HS-5 (cell line): ENCODE measurements at places on chromosomes 7 and 10.
A peak's percentile ranks its signal among the peaks of the same experiment; 100 is the strongest.

GRCh38 chr10:108556186-108556585 is 1367.1 kb downstream of the XPNPEP1 start:
- DNase-seq: peak; percentile 67

DNA sequence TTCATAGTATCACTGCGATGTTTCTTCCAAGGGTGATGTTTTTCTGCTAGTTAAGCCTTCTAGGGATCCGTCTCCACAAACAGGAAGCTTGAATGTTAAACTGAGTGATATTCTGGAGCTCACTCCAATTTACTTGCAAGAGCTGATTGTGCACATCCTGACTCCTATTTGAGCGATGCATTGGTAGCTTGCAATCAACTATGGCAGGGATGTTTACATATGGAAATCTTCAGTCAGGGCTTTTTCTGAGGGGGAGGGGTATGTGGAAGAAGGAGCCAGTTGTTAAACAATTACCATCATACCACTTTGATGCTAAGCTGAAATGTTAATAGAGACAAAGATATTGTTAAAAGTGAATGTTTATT is 43.2 kb upstream of the NXPH1 start:
- no peak for DNase-seq

DNA sequence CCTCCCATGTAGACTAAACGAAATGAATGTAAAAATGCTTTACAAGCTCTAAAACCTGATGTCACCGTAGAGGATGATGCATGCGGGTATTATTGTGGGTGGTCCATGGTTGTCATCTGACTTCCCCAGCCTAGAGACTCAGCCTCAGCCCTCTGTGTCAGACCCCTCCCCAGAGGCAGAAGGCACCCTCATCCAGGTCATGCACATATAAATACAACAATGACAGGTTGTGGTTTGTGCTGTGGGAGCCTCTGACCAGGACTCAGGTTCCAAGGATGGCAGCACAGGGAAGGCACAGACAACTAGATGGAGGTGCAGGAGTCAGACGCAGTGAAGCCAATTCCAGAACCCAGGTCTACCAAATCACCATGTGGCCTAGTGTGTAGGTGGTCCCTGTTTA is 3.3 kb upstream of the NODAL start:
- DNase-seq: no peak

- DNase-seq: no peak
Measured at GRCh38 chr7:137404660-137405317, 61.3 kb upstream of the PTN start.

DNA sequence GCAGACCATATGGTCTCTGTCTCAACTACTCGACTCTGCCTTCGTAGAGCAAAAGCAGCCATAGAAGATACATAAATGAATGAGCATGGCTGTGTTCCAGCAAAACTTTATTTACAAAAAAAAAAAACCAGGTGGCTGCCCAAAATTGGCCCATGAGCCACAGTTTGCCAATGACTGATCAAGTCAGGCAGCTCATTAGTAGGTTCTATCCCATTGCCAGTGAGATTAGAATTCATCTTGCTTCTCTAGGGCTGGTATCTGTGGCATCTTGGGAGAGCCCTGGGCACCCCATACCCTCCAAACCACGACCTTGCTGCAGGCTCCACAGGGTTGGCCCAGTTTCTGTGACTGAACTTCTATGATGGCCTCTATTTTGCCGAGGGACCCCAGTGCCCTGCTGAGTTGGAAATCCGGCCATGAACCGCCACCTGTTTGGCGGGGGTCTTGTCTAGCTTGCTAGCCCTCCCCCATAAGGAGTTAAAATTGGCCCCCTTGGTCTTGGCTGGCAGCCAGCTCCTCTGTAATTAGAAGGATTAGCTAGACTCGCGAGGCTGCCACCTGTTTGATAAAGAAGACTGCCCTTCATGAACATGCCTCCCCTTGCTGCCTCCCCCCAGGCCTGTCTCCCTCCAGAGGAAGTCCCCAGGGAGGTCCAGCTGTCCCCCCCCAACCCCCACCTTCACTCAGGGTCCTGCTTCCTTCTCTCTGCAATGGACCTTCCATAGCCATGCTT is 83.9 kb downstream of the CHN2 start:
- DNase-seq: no peak

DNA sequence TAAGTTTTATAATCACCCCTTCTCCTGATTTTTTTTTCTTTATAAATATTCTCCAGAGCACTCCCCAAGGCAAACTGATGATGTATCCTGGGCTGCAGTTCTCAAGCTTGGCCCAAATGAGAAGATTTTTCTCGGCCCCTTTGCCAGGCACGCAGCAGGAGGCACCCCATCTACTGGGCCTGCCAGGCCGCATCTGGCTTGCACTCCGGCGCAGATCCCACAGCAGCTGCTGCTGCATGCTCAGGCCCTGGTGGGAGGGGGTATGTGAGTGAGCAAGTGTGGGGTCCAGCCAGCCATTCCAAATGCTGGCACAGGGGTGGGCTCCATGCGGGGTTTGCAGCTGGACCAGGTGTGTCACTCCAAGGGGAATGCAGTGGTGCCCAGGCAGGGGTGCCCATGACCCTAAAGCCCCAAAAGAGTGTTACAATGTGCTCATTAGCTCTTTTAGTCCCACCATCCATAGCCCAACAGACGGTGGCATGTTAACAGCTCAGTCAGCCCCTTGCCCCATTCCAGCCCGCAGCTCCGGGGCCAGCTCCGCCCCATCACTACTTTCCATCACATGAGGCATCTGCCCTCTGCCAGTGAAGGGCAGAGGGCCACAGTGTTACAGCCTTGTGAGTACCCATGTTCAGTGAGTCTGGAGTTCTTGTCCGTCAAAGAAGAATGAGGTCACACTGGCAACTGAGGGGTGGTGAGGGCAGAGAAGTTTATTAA is 25.9 kb downstream of the OAT start:
- no peak for DNase-seq

DNA sequence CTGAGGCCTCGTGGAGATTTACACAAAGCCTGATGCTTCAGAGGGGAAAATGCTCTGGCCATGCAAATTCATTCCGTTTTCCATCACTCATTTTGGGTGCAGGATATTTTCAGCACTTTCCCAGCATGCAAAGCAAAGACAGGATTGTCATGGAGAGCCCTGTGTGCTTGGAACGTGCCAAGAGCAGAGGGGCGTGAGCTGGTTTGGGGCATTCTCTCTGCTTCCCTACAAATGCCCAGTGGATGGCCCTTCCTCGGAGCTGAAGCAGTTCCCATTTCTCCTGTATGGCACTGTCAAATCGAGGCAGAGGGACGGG is 164.1 kb downstream of the PRKAG2 start:
- no peak for DNase-seq

DNA sequence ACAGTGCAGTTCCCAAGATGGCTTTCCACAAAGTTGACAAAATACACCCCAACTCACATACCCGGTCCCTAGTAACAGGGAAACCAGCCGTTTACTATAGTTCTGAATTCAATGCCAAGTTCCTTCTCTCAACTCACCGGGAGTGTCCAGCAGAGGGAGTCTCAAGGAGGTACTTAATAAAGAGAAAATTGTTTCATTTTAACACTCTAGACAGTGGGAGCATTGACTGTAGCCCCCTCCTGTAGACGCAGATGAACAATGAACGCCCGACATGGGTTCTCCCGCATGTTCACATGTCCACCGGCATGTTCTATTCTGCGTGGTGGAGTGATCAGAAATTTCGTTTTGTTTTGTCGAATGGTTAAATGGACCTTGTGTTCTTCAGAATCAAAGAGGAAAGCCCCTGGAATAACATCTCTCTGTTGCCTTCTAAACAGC is 1.9 kb downstream of the HIPK2 start:
- peak; percentile 33 for DNase-seq

- no peak for DNase-seq
Measured at GRCh38 chr7:106166651-106167342, 54.7 kb upstream of the SYPL1 start.

DNA sequence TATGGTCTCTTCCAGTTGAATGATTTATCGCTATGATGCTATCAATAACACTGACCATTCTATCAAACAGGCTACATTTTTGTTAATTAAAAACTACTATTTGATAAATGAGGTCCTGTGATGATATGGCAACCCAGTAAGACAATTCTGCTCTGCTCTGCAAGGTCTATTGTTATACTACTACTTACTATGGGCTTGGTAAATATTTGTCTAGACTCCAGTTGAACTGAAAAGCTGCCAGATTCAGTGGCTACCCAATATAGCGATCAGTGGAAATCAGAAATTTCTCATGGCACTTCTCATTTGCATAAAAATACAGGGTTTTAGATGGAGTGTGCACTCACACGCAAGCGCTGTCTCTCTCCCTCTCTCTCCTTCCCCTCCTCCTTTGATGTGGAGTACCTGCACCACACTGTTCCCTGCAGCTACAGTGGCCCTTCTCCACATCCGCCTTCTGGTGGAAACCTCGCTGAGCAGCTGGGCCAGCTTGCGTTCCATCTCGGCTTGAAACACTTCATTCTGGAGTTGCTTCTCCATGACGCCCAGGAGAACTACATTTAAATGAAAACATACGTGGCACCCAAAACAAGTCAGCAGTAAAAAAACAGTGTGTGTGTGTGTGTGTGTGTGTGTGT is 77.9 kb downstream of the KIAA1549 start:
- no peak for DNase-seq

DNA sequence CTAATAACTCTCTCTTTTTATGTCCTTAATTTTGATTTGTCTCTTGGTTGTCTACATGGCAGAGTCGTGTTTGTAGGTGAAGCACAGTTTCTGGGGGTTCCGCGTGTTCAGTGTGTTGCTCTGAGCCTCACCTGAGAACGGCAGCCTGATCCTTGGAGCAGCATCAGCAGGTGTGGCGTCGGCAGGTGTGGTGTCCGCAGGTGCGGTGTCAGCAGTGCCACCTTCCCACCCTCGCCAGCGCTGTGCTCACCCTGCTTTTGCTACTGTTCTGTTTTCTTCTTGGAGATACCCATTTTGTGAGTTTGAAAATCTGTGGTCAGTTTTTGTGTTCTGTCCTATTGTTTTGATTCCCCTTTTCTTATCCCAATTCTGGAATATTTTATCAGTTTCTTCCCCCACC is 406.6 kb downstream of the GLRX3 start:
- DNase-seq: no peak

DNA sequence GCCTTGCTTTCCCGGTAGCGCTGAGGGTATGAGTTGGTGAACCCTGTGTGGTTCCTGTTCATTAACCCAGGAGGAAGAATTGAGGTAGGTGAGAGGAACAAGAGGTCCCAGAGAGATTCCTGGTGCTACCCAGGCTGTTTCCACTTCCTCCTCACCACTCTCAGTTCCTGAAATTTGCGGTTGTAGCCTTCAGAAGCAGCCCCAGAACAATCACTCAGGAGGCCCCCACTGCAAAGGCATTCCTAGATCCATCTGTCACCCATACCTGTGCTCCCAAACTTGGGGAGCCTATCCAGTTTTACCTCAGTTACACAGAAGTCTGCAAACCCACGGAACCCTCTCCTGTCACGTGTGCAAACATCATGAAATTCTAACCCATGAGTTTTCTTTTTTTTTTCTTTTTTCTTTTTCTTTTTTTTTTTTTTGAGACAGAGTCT is 9.0 kb upstream of the PIP4K2A start:
- DNase-seq: no peak

GRCh38 chr7:27822245-27822644 is 82.3 kb downstream of the TAX1BP1 start:
- DNase-seq: no peak

DNA sequence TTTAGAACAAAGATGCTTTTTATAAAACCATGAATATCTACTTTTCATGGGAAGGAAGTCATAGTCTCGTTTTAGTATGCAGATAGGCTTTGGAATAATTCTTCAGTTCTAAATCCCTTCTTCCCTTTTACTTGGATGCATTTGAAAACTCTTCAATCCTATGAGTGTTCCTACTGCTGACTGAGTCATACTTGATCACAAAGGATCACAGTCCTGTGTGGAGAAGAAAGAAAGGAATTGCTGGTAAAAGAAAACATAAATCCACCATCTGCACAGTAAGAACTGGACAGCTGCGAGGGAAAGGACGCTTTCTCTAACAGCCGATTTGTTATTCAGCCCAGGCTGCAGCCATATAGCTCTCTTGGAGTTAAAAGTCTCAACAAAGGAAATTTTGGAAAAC is 209.9 kb downstream of the SEMA3E start:
- no peak for DNase-seq

GRCh38 chr7:143172354-143172753 is 10.9 kb upstream of the TAS2R39 start:
- no peak for DNase-seq

GRCh38 chr10:124446830-124447750 is 2.7 kb downstream of the NKX1-2 start:
- DNase-seq: no peak

GRCh38 chr10:113047963-113048781 is 98.1 kb downstream of the TCF7L2 start:
- no peak for DNase-seq

DNA sequence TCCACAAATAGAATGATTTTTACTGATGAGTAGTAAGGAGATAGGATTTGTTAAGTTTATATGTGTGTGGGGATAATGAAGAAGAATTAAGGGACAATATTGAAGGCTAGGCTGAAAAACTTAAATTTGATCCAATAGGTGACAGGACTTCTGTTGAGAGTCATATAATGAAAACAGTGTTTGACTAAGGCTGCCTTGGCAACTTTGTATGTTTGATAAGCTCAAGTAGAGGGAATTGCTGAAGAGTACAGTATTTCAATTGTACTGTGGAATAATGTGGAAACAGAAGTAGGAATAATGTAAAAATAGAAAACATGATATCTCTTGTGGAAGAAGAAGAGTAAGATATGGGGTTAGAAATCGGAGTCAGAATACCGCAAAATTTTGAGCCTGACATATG is 10.5 kb downstream of the R3HCC1L start:
- no peak for DNase-seq

- no peak for DNase-seq
Measured at GRCh38 chr7:131945313-131945911, 389.0 kb upstream of the PODXL start.

DNA sequence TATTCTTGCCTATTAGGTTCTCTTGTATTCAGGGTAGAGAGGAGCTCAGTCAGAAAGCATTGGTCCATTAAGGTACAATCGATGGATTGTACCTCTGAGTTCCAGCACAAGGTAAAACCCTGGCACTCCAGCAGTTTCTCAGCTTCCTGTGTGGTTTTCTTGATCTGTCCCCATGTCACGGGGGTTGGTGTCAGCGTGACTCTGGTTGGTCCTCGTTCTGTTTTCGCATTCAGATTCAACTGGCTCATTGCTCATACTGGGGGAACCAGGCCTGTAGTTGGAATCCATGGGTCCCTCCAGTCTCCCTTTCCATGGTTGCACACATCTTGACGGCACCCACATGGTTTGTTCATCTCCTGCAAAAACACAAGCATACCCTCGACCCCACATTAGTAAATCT is 32.7 kb upstream of the RASGEF1A start:
- DNase-seq: no peak
